ENCODE measurements at places on chromosomes 16 and 17.

DNA sequence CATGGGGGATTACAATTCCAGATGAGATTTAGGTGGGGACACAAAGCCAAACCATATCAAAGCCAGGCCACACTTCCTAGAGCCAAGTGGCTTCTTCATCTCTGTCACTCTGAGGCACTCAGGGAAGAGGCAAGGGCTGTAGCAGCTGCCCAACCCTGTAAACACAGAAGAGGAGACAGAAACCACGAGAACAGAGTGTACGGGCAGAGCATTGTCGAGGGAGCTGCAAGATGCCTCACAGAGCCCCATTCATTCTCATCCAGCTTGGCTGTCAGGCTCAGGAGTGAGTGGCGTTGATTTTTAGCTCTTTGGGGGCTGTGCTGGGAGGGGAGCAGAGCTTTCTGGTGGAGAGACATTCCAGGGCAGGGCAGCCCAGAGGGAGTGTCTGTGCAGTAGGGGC is 117.2 kb upstream of the SALL1 start:
- no peak for DNase-seq

DNA sequence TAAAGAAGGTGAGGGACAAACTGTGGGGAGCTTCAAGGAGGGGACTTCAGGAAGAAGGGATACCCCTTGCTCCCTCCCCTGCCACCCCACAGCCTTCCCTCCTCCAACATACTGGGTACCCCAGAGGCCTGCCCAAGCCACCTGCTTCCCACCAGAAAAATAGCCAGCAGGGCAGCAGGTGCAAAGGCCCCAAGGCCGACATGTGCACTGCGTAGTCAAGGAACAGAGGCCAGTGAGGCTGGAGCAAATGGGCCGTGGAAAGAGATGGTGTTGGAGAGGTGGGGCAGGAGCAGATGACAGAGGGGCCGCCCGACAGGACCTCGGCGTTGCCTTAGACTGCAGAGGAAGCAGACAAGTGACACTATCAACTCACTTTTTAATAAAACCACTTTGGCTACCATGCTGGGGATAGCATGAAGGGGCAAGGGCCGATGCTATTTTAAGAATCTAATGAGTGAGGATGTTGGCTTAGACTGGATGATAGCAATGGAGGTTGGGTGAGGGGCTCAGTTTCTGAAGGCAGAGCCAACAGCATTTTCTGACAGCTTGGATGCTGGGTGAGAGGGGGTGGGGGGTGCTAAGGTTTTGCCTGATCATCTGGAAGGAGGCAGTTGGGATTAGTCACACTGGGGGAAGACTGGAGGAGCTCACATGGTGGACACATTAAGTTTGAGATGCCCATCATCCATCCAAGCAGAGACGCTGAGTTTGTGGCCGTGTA is 72.8 kb upstream of the TOB1 start:
- no peak for DNase-seq

- no peak for DNase-seq
Measured at GRCh38 chr16:12296406-12296805, 319.9 kb downstream of the SNX29 start.

- no peak for DNase-seq
Measured at GRCh38 chr17:60557805-60558204, 31.8 kb upstream of the APPBP2 start.

DNA sequence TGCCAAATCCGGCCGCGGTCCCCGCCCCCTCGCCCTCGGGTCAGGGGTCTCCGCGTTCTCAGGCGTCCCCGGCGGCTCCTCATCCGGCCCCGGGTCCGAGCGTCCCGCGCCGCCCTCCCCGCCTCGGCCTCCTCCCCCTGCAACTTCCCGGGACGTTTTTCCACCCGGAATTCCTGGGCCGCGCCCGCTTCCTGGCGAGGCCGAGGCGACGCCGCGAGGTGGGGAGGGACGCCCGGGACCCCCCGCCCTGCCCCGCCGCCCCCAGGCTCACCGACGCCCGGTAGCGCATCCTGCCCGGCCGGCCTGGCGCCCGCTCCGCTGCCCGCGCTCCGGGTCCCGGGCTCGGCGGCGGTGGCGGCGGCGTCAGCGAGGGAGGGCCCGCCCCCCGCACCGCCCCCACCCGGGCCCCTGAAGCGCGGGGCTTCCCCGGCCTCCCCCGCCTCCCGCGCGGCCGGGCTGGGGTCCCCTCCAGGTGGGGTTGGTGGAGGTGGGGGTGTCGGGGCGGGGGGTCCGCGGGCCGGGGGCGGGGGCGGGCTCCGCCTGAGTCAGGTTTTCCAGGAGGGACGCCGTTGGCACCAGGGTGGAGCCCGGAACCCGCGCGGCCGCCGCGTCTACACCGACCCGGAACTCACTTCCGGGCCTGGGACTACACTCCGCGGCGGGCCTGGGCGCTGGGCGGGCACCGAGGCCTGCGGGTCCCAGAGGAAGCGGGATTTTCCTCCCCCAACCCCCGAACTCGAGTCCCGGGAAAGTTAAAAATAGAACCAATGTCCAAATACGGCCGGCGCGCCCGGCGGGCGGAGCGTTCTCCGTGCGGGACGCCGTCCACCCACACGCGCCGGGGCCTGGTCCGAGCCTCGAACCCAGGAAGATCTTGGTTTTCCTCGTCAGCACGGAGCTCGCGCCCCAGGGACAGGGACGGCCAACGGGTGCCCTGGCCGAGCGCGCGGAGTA is 6.8 kb downstream of the MYO1C start:
- no peak for DNase-seq

DNA sequence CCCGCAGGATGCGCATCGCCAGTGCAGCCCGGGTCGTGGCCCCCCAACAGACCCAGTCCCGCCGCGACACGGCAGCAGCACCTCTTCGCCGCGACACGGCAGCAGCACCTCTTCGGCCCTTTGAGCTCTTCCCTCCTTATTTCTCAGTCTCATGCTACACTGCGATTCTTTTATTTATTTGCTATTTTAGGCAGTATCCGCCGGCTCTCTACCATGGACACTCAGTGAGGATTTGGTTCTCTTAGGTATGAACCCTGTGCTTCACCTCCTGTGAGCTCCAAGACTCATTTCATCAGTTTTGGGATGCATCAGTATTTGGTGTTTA is 8.3 kb upstream of the MAP2K3 start:
- no peak for DNase-seq

DNA sequence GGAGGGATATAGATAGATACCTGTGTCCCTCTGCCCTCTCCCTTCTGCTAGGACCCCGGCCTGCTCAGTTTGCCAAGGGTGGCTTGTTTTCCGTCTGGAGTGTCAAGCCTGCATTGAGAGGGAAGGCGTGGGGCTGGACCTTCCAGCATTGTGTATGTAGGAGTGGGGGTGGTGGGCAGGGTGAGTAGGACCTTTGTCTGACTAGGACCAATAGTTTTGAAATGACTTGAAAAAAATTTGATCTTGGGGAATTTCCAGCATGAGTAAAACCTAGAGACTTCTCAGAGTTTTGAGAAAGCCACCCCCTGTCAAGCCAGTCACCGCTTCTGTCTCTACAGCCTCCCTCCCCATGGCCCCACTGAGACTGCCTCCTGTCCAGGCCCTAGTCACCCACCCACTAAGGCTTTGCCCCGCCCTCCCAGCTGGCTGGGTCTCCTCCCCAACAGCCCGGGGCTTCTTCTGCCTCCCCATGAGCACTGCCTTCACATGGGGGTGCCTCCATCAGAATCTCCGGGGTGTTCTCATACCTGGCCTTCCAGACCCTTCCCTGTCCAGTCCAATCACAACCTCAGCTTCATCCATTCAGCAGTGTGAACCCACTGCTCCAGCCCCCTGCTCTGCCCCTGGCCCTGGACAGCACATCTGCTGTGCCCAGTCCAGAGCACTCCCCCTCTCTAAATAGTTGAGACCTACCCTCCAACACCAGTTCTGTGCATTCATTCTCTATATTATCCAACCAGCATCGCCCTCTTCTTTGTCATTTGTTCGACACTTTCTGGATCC is 207.0 kb downstream of the MSI2 start:
- no peak for DNase-seq

GRCh38 chr16:29736764-29737163 is 9.0 kb downstream of the C16orf54 start:
- no peak for DNase-seq
